ENCODE measurements at places on chromosomes 6 and 20. TPM values are rescaled to one million over a fixed set of nuclear protein-coding genes. Genes with fewer than 3 reads are reported as not detected.

The SIRPD gene
- not detected for total RNA-seq

The SLC17A1 gene
- not detected for total RNA-seq

The AK9 gene
- 5.0 TPM for total RNA-seq

The HLA-E gene
- total RNA-seq, result 218 TPM

The TRAPPC3L gene
- 0.15 TPM for total RNA-seq

The SMIM13 gene
- total RNA-seq, result 3.8 TPM

The GRM1 gene
- under 0.01 TPM for total RNA-seq

The TRIM15 gene
- not detected for total RNA-seq

The POFUT1 gene
- 66.8 TPM for total RNA-seq

The ADGB gene
- not detected for total RNA-seq

The PLCB4 gene
- total RNA-seq, result 9.3 TPM

The KCNK15 gene
- total RNA-seq, result 0.29 TPM

The NKX2-2 gene
- not detected for total RNA-seq

The TMC2 gene
- not detected for total RNA-seq

The ZNF165 gene
- 0.29 TPM for total RNA-seq

The NRSN1 gene
- not detected for total RNA-seq

The IMPG1 gene
- not detected for total RNA-seq

The VSTM2L gene
- 5.3 TPM for total RNA-seq

The LY6G6C gene
- total RNA-seq, result not detected

The SLC13A3 gene
- total RNA-seq, result 6.0 TPM

The SEMG1 gene
- total RNA-seq, result not detected

The ESR1 gene
- 1.0 TPM for total RNA-seq

Measured in smooth muscle cell of trachea (primary cell).